ENCODE measurements at places on chromosomes 5 and 9. TPM values are rescaled to one million over a fixed set of nuclear protein-coding genes. Genes with fewer than 3 reads are reported as not detected.
A peak's percentile ranks its signal among the peaks of the same experiment; 100 is the strongest.

GRCh38 chr9:17726298-17726697 is 147.4 kb downstream of the SH3GL2 start:
- DNase-seq, result no peak

- DNase-seq, result no peak
These were observed 9.2 kb downstream of the SQSTM1 start for GRCh38 chr5:179829732-179830435.

GRCh38 chr9:89802781-89803355 is 198.1 kb downstream of the GADD45G start:
- no peak for DNase-seq

DNA sequence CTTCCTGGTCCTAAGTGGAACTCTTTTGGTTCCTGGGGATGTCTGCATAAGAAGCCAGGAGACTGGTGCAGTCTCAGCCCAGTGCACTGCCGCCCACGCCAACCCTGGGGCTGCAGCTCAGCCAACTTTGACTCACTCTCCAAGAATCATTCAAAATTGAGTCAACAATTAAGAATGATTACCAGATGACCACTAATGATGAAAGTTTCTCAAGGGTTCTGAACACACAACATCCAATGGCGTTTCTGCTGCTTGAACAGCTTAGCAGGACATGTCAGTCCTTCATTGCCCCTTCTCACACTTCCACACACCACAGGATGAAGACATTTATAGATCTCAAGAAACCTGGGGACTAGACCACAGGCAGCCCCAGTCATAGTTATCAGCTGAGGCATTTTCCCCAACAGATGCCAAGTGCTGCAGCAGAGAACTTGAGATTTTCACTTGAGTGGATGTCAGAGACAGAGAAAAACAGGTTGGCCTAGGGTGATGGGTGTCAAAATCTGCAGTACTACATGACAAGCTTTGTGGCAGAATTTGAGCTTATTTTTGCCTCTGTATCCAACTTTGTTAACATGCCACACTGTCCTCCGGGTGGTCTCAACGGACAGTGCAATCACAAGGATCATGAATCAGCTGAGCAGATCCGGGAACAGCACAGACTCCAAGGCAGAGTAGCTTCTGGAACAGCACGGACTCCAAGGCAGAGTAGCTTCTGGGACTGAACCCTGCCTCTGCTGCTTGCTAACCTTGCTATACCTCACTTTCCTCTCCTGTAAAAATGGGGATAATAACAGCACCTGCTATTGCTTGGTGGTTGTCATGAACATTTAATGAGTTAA is 356.1 kb downstream of the SPOCK1 start:
- no peak for DNase-seq

- DNase-seq, result no peak
These were observed 22.5 kb downstream of the PSAT1 start for GRCh38 chr9:78319197-78320029.

- no peak for DNase-seq
These were observed 4.8 kb downstream of the RECK start for GRCh38 chr9:36041506-36041905.

DNA sequence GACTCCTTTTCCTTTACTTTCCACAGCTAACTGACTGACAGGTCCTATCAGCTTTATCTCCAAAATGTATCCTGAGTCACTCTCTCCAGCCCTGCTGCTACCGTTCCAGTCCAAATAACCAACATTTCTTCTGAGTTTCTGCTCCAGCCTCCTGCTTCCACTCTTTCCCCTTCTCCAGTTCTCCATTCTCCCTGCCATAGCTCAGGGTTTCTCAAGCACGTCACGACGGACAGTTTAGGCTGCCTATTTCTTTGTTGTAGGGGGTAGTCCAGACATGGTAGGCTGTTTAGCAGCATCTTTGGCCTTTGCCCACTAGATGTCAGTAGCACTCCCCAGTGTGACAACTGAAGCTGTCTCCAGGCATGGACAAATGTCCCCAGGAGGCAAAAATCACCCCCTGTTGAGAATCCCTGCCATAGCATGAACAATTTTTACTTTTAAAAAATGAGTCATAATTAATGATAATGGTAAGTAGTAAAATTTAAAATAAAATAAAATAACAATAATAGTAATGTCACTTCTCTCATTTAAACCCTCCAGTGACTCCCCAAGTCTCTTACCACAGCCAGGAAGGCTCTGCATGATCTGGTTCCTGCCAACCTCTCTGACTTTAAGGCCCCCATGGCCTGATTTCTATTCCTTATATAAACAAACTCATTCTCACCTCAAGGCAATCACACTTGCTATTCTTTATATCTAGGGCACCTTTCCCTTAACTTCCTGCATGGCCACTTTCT is 105.4 kb upstream of the FER start:
- peak; percentile 67 for DNase-seq

- DNase-seq, result no peak
These were observed 3.5 kb upstream of the C5 start for GRCh38 chr9:121053544-121053943.

GRCh38 chr5:74889523-74890105 is 23.4 kb upstream of the FAM169A start:
- DNase-seq, result no peak

RAI14 gene
- 5.4 TPM for total RNA-seq

GRCh38 chr9:68560071-68560844 is 19.6 kb upstream of the TMEM252 start:
- peak; percentile 69 for DNase-seq

GRCh38 chr5:68071282-68071632 is 144.3 kb upstream of the PIK3R1 start:
- no peak for DNase-seq

DNA sequence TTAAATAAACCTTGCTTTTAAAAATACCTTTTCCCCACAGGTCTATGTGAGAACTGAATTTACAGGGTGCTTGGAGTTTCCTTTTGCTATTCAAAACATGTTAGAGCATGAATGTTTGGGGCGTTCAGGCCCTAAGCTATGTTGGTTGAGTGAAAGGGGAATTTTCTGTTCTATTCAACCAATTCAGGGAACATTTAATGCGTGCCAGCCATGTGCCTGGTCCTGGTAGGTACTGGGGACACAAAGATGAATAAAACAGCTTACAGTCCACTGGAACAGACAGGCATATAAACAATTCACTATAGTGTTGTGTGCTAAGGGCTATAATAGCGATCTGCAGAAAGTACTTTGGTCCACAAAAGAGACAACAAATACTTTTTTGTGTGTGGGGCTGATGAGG is 108.5 kb downstream of the ZSWIM6 start:
- no peak for DNase-seq

DNA sequence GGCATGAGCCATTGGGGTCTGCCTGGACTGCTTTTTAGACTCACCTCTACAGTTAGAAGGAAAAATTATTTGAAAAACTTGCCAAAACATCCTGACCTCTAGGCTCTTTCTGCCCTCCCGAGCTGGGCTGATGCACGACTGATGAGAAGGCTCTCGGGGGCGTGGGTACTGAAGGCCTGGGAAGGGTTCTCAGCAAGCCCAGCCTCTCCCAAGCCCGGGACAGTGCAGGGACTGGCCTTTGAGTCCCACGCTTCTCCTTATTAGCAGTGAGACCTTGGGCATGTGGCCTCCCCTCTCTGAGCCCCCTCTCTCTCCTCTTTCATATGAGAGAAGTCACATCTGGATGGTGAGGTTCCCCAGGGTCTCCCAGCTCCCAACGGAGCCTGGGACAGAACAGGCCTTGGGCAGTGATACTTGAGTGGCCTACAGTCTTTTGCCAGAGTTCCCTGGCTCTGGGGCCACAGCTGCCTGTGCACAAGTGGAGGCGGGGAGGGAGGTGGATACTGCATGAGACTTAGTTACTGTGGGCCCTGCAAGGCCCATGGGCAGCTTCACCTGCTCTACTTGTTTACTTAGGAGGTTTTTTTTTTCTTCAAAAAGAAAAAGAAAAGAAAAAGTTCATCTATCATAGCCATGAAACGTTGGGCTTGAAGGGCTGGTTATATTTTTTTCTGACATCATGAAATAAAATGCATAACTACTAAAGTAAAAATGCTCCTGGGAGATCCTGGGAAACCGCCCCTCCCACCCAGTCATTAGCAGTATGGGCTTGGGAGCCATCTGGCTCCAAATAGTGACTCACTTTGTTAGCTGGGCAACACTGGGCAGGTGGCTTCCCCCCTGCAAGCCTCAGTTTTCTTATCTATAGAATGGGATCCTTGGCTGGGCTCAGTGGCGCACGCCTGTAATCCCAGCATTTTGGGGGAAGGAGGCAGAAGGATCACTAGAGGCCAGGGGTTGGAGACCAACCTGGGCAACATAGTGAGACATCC is 139.4 kb downstream of the GAPVD1 start:
- no peak for DNase-seq

- no peak for DNase-seq
These were observed 60.4 kb downstream of the TRIM36 start for GRCh38 chr5:115109356-115109755.

CCDC192 gene
- total RNA-seq, result not detected

DNA sequence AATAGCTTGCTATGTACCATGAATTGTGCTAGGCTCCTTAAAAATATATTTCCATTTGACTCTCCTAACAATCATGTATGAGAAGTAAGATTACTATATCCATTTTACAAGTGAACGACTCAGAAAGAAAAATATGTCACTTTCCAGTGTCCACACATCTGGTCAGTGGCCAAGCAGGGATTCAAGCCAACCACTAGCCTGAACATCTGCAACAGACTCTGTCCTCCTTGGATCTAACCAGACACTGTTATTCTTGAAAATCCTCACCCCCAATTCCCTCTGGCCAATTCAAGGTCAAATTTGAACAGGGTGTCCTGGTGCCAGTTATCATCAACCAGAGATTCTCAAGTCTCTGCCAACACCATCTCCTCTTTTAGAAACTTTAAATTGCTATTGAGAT is 344.1 kb upstream of the WWC1 start:
- no peak for DNase-seq

- DNase-seq, result no peak
These were observed 55.4 kb upstream of the RUFY1 start for GRCh38 chr5:179494774-179495526.

- DNase-seq, result no peak
These were observed 115.9 kb upstream of the FCN2 start for GRCh38 chr9:134764473-134765269.

GRCh38 chr5:8912106-8912505 is 633.8 kb downstream of the SEMA5A start:
- no peak for DNase-seq

GRCh38 chr9:89408628-89409101 is 89.2 kb downstream of the SEMA4D start:
- DNase-seq, result peak; percentile 81

DNA sequence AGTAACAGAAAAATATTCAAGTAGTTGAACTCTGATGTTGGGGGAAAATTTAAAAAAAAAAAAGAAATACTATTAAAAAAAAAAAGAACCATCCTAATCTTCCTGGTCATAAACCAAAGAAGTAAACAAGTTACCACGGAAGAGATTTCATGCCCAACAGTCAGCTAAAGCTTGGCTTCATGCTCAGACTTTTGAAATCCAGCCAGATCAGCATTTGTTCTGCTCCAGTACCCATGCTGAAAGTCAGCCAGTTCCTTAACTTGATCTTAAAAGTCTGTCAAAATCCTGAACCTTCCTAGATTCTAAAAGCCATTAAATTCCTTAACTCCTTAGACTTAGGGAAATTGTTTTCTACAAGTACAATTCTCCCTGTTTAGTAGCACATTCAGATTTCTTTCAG is 908.7 kb upstream of the CDH9 start:
- DNase-seq, result no peak

DNA sequence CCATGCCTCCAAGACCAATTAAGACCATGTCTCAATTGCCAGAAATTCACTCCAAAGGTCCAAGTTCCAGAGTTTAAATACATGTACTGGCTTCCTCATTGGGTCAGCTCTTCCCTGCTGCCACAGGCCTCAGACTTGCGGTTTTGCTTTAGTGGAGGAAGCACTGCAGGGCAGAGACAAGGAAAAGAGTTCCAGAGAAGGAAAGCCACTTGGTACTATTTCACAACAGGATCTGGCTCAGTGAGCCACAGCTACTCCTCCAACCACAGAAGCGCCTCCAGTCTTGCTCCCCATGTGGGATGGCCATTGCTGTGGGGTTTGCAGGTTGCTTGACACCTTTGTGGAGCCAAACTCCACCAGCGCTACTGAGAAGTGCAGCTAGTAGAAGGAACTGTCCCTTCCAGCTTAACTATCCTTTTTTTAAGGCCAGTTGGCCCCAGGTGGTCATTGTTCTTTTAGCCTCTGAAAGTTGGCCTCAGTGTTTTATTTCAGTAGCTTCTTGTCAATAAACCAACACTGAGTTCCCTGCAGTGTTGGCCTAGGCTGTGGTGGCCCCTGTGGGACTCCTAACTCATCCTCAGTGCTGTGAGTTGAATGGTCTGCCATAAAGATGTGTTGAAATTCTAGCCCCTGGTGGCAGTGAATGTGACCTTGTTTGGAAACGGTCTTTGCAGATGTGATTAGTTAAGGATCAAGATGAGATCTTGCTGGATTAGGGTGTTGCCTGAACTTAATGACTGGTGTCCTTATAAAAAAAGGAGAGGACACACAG is 93.7 kb upstream of the DAP start:
- DNase-seq, result no peak

DNA sequence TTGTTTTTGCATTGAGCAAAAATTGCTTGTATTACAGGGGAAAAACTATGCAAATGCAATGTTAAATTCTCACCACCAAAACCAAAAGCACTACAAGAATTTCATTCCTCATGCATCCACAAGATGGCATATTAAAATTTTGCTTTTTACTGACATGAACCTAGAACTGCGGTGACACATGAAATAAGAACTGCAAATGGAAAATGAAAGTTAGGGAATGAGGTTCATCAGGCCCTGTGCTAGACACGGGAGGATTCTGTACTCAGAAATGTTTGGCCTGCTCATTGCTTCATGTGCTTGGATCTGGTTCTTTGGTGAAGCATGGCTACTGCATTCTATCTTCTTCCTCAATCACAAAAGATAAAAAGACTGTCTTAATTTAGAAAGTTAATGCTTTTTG is 9.1 kb upstream of the RFK start:
- DNase-seq, result peak; percentile 39

DNA sequence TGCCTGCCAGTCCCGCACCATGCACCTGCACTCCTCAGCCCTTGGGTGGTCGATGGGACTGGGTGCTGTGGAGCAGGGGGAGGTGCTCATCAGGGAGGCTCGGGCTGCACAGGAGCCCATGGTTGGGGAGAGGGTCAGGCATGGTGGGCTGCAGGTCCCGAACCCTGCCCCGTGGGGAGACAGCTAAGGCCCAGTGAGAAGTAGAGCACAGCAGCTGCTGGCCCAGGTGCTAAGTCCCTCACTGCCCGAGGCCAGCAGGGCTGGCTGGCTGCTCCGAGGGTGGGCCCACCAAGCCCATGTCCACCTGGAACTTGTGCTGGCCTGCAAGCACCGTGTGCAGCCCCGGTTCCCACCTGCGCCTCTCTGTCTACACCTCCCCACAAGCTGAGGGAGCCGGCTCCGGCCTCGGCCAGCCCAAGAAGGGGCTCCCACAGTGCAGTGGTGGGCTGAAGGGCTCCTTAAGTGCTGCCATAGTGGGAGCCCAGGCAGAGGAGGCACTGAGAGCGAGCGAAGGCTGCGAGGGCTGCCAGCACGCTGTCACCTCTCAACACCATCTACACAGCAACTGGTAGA is 88.5 kb upstream of the ELAVL2 start:
- no peak for DNase-seq

EPB41L4A gene
- 0.95 TPM for total RNA-seq
